ENCODE measurements at places on chromosomes 3 and 15.

GRCh38 chr3:156750874-156751245, 75.3 kb upstream of the LEKR1 start:
- no peak for DNase-seq
- no peak overlapping the region for H3K27ac ChIP-seq
- H3K36me3 ChIP-seq = no peaks in the 10 kb centered on the region
- H3K4me1 ChIP-seq = peaks cover 12% of the 10 kb centered on the region
- no peaks in the 10 kb centered on the region for H3K27me3 ChIP-seq

- H3K27ac ChIP-seq = no peak overlapping the region
- H3K27me3 ChIP-seq = no peaks in the 10 kb centered on the region
- peaks cover 3% of the 10 kb centered on the region for H3K4me1 ChIP-seq
- no peaks in the 10 kb centered on the region for H3K36me3 ChIP-seq
- no peak for DNase-seq
Observed at GRCh38 chr15:78035321-78035751, 42.2 kb downstream of the TBC1D2B start.

DNA sequence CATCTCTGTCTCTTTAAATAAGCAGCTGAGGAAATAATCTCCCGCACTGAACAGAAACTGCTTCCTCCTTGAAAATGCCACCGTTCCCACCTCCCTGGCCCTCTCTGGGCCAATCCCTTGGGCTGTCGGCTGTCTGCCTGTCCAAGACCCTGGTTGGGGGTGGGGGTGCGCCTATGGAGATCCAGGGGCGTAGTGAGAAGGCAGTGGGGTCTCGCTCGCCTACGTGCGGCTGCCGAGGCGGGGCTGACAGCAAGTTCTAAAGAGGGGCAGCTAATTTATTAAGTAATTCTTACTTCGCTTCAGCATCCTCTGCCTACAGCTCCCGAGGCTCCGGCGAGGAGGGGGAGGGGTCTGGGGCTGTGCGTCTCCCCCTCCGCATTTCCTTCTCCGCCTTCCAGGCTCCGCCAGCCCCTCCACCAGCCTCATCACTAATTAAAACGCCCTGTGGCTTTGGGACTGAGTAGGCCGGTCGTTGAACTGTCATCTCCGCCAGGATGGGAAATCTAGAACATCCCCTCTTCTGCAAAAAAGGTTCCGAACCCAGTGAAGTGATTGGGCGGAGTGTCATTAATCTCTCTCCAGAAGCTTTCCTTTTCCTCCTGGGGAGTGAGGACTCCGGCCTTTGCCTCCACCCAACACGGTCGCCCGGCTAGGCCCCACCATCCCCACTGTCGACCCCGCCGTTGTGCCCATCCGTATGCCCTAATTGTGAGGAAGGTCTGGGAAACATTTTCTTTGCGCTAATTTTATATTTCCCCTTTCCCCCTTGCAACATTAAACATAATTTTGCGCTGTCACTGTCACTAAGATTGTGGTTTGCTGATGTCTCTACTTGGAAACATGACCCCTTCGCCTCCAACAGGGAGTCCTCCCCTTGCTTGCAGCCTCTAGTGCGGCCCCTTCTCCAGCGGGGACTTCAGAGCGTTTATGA, 16.9 kb downstream of the NR2F2 start:
- H3K4me3 ChIP-seq = peak overlapping the region; percentile 10
- no peaks in the 10 kb centered on the region for H3K36me3 ChIP-seq
- peak; percentile 73 for DNase-seq
- H3K27me3 ChIP-seq = peaks cover 99% of the 10 kb centered on the region
- H3K27ac ChIP-seq = no peak overlapping the region
- H3K4me1 ChIP-seq = peaks cover 42% of the 10 kb centered on the region

GRCh38 chr3:195245531-195245951, 25.4 kb downstream of the XXYLT1 start:
- peaks cover 2% of the 10 kb centered on the region for H3K4me1 ChIP-seq
- no peak overlapping the region for H3K4me3 ChIP-seq
- no peaks in the 10 kb centered on the region for H3K36me3 ChIP-seq
- H3K27ac ChIP-seq = no peak overlapping the region

DNA sequence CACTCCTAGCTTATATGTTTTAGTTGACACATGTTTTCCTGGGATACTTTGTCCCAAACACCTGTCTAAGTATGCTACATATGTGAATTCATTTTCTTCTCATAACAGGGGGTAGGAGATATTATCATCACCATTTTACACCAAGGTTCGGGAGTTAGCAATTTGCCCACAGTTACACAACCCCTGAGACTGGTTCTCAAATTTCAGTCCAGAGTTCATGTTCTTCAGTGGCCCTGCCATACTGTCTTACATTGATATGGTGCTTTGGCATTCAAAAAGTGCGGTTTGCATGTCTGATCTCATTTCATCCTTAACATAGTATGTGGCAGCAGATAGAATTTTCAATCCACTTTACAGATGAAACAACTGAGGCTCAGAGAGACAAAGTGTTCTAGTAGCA, 38.4 kb downstream of the ROBO2 start:
- no peak overlapping the region for H3K4me3 ChIP-seq
- H3K36me3 ChIP-seq = no peaks in the 10 kb centered on the region
- DNase-seq = no peak
- H3K27me3 ChIP-seq = no peaks in the 10 kb centered on the region
- no peak overlapping the region for H3K27ac ChIP-seq
- peaks cover 6% of the 10 kb centered on the region for H3K4me1 ChIP-seq

- DNase-seq = no peak
- H3K4me3 ChIP-seq = no peak overlapping the region
- H3K36me3 ChIP-seq = no peaks in the 10 kb centered on the region
- H3K27ac ChIP-seq = no peak overlapping the region
- no peaks in the 10 kb centered on the region for H3K27me3 ChIP-seq
Observed at GRCh38 chr3:86954747-86955146, 36.2 kb downstream of the VGLL3 start.

DNA sequence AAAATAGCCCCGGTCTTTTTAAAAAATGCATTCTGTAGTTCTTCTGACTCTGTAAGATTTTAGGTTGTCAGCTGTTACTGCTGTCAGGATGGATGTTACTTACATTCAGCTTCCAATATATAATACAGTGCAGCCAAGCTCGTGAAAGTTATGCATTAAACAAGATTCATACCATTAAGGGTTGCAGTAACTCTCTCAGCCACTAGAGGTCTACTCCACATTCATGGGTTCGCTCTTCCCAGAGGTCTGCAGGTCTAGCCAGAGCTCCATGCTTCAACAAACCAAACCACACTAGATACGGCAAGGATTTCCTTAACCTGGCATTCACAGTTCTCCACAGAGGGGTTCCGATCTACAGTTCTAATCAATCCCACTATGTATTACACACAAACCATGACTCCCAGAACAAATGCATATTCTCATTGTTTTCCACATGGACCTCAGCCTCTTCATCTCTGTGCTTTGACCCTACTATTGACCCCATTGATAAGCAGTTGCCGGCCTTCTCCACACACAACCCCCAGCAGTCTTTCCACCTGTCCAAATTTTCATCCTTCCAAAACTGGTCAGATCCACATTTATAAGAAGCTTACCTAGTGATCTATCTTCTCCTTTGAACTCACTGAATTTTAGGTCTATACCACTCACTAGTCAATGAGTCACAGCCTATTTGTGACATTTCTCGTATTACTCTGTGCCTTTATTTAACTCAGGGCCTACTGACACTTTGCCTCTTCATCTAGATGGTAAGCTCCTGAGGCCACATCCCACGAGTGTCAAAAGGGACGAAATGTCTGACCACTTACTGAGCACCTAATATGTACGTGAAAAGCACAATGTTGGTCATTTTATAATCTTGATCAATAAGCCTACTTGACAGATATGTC, 33.7 kb downstream of the RORA start:
- no peaks in the 10 kb centered on the region for H3K4me1 ChIP-seq
- no peak for DNase-seq
- H3K27me3 ChIP-seq = no peaks in the 10 kb centered on the region
- no peaks in the 10 kb centered on the region for H3K36me3 ChIP-seq

GRCh38 chr3:155504682-155505081, 211.2 kb upstream of the STRIT1 start:
- H3K27ac ChIP-seq = no peak overlapping the region
- no peak overlapping the region for H3K4me3 ChIP-seq
- no peak for DNase-seq
- no peaks in the 10 kb centered on the region for H3K4me1 ChIP-seq
- H3K27me3 ChIP-seq = no peaks in the 10 kb centered on the region

DNA sequence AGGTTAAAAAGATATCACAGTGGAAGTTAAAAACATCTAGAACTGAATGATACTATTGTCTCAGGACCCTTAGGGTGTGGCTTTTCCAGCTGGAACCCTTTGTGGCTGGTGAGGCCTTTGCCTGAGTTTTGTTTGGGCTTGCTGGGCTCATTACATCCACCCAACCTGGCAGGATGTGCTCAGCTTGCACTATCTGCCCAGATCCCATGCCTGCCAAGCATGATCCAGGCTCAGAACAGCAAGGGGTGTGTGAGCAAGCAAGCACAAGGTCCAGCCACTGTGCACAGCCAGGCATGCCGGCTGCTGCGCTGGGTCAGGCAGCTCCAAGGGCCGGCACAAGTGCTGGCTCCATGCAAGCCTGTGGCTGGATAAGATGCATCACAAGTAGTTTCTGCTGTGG, 512.7 kb upstream of the CDIN1 start:
- no peak overlapping the region for H3K27ac ChIP-seq
- H3K36me3 ChIP-seq = no peaks in the 10 kb centered on the region
- DNase-seq = no peak
- no peak overlapping the region for H3K4me3 ChIP-seq

- H3K4me1 ChIP-seq = no peaks in the 10 kb centered on the region
- H3K27ac ChIP-seq = no peak overlapping the region
- no peaks in the 10 kb centered on the region for H3K36me3 ChIP-seq
- H3K4me3 ChIP-seq = no peak overlapping the region
- H3K27me3 ChIP-seq = no peaks in the 10 kb centered on the region
- no peak for DNase-seq
Observed at GRCh38 chr3:99232696-99233095, 331.2 kb upstream of the DCBLD2 start.

GRCh38 chr15:51878446-51879386, 49.3 kb downstream of the TMOD3 start:
- no peak overlapping the region for H3K4me3 ChIP-seq
- H3K27me3 ChIP-seq = no peaks in the 10 kb centered on the region
- no peaks in the 10 kb centered on the region for H3K36me3 ChIP-seq
- H3K27ac ChIP-seq = no peak overlapping the region
- no peaks in the 10 kb centered on the region for H3K4me1 ChIP-seq

DNA sequence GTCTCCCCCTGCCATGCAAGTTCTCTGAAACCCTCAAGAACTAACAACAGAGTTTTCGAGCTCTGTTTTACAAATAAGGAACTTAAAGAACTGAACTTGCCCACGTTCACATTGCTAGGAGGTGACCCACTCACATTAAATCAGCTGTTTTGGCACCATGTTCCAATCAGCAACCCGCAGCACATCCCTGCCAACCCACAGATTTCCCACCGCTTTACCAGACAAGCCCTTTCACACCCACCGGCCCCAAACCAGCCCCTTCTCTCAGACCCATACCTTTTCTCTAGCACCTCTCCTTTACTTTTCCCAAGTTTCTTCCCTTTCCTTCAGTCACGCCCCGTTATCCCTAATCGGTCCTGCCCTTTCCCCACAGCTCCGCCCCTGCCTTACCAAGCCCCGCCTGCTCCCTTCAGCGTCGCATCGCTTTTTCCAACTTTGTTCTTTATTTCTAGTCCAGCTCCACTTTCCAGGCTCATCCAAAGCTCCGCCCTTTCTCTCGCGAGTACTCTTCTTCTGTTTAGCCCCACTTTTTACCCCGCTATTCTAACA, 804 bp upstream of the BRPF1 start:
- H3K27me3 ChIP-seq = no peaks in the 10 kb centered on the region
- peak; percentile 46 for DNase-seq
- no peak overlapping the region for H3K27ac ChIP-seq
- peak overlapping the region; percentile 69 for H3K4me3 ChIP-seq
- peaks cover 6% of the 10 kb centered on the region for H3K36me3 ChIP-seq
- peaks cover 4% of the 10 kb centered on the region for H3K4me1 ChIP-seq

DNA sequence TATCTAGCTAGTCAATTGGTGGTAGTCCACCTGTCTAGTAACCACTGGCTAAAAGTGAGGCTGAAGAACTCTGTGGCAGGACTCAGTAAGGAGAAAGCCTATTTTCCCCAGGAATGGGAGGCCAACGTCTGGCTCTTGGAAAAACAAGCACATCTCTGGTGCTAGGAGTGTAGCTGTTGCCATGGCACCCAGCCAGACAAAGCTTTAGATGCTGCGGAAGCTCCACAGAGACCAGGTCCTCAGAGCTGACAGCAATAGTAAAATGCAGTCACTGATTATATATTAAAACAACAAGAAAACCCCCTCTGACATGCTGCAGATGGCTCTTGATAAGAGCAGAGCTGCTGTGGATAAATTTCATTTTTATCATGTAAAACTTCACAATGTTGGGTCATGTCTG, 124.9 kb upstream of the STRIT1 start:
- H3K36me3 ChIP-seq = no peaks in the 10 kb centered on the region
- DNase-seq = no peak
- no peak overlapping the region for H3K4me3 ChIP-seq
- H3K4me1 ChIP-seq = peaks cover 12% of the 10 kb centered on the region

DNA sequence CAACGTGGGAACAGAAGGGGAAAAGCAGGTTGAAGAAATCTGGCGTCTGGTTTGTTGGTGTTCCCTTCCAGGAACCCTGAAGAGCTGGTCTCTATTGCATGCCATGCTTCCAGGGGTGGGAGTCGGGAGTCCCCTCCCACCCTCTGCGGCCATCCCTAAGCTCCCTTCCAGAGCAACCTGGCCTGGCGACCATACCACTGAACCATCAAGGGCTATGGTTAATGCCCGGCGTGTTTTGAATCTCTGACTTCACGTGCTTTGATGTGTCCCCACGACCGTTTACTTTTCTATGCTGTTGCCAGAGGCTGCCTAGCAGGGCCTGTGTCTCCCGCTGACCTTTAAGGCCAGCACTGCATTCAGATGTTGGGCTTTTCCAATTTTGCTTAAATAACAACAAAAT, 696 bp upstream of the SNRK start:
- H3K27me3 ChIP-seq = no peaks in the 10 kb centered on the region
- no peak overlapping the region for H3K27ac ChIP-seq
- no peak for DNase-seq
- no peaks in the 10 kb centered on the region for H3K36me3 ChIP-seq
- H3K4me3 ChIP-seq = peak overlapping the region; percentile 71
- H3K4me1 ChIP-seq = peaks cover 6% of the 10 kb centered on the region

DNA sequence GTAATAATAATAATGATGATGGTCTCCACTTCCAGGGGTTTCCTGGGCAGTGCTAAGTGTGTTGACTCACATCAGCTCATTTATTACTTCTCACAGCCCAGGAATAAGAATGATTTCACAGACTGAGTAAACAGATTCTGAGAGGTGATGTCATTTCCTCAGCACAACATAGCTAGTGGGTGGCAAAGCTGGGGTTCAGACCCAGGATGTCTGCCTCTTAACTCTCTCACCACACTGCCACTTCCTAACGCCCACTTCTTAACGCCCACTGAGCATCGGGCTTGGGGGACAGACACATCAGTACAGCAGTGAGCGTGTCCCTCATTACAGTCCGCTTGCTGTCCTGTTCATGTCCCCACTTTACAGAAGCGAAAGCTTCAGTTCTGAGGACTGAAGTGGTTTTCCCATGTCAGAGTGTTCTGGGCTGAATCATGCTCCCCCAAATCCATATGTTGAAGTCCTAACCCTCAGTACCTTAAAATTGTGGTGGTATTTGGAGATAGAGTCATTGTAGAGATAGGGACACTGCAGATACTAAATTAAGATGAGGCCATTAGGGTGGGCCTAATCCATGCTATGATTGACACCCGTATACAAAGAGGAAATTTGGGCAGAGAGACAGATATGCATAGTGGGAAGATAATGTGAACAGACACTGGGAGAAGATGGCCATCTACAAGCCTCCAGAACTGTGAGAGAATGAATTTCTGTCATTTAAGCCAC, 68.0 kb downstream of the ATP2B2 start:
- DNase-seq = no peak
- no peak overlapping the region for H3K4me3 ChIP-seq
- no peaks in the 10 kb centered on the region for H3K27me3 ChIP-seq
- no peaks in the 10 kb centered on the region for H3K36me3 ChIP-seq
